ENCODE measurements at places on chromosomes 12 and 14. TPM values are rescaled to one million over a fixed set of nuclear protein-coding genes. Genes with fewer than 3 reads are reported as not detected.

The KLHL33 gene
- total RNA-seq, result 0.05 TPM

The ATL1 gene
- 1.2 TPM for total RNA-seq

The PMCH gene
- 0.70 TPM for total RNA-seq

The TEX22 gene
- 2.6 TPM for total RNA-seq

The SIX6 gene
- not detected for total RNA-seq

The C12orf54 gene
- not detected for total RNA-seq
